ENCODE measurements at places on chromosomes 3 and 15. TPM values are rescaled to one million over a fixed set of nuclear protein-coding genes. Genes with fewer than 3 reads are reported as not detected.

DNA sequence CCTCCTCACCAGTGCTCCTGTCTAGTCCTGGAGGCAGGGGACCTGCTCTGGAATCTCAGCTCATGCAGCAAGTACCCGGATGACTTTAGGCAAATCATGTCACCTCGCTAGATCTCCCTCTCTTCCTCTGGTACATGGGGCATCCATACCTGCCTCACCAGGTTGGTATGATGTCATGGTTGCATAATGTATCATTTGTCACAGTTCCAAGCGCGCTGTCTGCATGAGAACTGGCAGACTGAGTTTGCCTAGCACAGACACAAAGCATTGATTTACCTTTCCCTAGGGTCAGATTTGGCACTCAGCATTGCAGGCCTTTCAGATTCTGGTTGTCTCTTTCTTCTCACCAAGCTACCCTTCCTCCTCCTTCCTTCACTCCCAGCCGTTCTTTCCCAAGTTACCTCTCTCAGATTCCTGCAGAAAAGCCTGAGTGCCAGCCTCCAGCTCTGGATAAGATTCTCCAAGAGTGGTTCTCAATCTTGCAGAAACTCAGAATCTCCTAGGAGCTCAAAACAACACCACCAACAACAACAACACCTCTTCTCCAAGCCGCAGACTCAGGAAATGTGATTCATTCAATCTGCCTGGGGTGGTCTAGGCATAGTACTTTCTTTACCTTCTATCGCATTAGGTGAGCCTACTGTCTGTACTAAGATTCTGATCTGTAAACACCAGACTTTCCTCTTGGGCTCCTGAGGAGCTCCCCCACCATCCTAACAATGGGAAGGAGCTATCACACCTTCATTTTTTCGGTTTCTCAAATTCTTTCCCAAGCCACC, 29.5 kb downstream of the FAM43A start:
- DNase-seq, result no peak

- no peak for DNase-seq
Observed at GRCh38 chr3:45647148-45647619, 42.0 kb upstream of the SACM1L start.

The LSMEM2 gene
- total RNA-seq, result 0.38 TPM

The LSAMP gene
- 34.6 TPM for total RNA-seq

- no peak for DNase-seq
Observed at GRCh38 chr15:44128443-44128842, 66.6 kb downstream of the FRMD5 start.

- DNase-seq, result no peak
Observed at GRCh38 chr3:133119176-133119575, 81.0 kb downstream of the TMEM108 start.

DNA sequence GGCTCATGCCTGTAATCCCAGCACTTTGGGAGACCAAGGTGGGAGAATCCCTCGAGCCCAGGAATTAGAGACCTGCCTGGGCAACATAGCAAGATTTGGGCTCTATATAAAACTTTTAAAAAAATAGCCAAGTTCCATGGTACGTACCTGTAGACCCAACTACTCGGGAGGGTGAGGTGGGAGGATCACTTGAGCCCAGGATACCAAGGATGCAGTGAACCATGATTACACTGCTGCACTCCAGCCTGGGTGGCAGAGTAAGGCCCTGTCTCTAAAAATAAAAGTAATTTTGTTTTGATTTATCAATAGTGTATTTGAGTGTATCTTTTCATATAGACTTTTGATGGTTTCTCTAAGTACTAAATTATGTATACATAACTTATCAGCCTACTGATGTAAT, 63.1 kb downstream of the LSM3 start:
- no peak for DNase-seq

DNA sequence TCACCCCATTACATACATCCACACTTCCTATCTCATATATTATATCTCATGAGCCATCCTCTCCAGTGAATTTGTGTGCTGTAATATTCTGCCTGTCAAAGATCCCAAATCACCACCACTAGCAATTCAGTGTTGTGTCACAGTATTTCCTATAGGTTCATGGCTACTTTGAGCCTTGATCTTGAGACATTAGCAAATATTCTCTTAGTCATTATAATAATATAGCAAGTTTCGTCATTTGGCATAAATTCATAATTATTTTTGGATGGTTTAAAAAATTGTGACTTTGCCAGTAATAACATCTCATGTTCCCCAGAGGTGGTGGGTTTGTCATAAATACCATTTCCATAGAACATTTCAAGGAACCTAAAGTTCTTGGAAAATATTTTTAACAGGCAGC, 47.7 kb downstream of the CMSS1 start:
- no peak for DNase-seq

GRCh38 chr15:98775498-98776230, 127.3 kb downstream of the IGF1R start:
- no peak for DNase-seq

GRCh38 chr15:75815811-75816719, 27.2 kb upstream of the UBE2Q2 start:
- no peak for DNase-seq

The SPESP1 gene
- total RNA-seq, result not detected

The CHST13 gene
- total RNA-seq, result not detected

DNA sequence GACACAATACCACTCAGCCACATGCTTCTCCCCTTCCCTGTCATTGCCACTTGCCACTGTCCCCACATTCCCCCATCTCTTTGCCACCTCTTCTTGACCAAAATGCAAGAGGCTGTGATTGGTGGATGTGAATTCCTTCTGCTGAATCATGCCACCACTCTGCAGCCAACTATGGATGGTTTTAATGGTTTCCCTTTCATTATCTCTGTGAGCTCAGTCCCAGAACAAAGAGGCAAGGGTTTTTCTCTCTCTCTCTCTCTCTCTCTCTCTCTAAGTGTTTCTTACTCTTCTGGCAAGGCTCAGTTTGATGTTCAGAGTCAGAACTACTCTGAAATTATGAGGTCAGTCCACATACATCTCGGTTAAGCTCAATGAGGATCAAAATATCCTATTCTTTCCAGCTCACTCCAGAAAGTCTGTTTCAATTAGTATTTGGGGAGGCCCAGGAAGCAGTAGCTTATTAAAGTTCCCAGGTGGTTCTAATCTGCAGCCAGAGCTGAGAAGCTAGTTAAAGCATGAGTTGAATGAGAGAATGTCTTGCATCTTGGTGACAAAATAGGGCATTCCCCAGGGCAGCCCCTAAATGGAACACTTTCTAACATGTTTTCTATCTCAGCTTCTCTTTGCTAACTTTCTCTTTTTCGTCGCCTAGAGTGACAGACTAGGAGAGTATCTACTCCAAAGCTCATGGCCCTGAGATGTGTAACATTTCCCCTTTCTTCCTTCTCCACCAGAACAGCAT, 8.5 kb upstream of the ILDR1 start:
- no peak for DNase-seq

The MYL3 gene
- 6.8 TPM for total RNA-seq

The FANCD2OS gene
- not detected for total RNA-seq

DNA sequence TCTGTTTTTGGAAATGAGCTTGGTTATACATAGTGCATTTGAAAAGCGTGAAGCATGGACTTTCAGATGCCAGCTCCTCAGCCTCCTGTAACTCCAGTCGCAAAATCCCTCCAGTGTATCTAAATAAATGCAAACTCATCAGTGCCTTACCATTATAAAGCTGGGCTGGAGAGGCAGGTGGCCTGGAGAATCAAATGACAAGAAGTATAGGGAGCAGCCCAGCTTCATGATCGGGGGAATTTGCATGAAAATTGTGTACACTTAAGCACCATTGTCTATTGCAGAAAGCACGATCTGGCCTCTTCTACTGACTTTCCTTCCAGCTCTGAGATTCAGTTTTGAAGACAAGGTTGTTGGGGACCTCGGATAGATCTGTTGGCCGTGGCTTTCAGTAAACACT, 71.7 kb downstream of the IGF1R start:
- DNase-seq, result no peak

DNA sequence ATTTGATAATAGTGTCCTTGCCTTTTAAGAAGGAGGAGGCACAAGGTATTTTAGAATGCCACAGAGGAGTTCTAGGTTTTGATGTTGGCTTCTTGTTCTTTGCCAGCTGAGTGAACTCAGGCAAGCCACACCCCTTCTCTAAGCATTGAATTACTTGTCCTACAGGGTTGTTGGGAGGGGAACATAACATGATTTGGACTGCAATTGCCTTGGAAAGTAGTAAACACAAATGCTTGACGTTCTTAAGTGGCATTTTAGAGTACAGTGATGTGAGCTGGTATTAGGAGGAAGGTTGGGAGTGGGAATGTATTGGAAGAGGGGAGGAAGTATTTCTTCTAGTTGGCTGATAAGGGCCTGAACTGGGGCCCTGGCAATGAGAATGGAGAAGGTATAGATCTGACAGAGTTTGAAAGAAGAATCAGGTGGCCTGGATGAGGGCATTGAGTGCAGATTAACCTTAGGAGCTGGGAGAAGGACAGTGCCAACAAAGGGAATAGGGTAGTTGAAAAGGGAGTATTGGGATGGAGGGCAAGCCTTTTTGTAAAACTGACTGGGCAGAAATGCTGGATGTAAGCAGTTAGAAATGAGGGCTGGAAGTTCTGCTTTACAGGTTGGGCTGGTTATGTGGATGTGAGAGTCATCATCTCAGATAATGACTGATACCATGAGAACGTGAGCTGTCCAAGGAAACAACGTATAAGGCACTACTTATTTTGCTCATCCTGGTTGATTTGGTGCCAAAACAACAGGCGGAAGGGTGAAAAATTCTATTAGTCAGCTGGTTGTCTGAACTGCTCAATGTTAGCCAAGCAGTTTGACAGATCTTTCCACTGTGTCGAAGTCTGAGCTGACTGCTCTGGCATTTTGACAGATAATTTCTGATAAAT, 16.7 kb downstream of the KAT2B start:
- no peak for DNase-seq

The DPPA2 gene
- 1.4 TPM for total RNA-seq

DNA sequence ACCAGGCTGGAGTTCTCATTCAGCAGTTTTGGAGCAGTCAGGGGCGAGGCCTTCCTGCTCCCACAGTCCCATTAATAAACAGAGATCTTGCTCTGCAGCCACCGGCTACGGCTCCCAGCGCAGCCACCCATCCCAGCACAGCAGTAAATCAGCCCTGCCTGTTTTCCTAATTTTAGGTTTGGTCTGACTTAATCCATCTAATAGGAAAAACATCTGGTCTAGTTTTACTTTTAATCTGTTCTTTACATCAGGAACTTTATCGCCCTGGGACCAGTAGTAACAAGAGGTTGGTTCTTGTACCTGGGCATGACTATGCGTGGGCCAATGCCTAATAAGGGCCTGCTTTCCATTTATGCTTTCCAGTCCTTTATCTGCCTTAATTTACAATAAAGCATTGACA, 264.0 kb upstream of the DPH6 start:
- no peak for DNase-seq

GRCh38 chr3:118973050-118973449, 61.6 kb downstream of the IGSF11 start:
- no peak for DNase-seq

DNA sequence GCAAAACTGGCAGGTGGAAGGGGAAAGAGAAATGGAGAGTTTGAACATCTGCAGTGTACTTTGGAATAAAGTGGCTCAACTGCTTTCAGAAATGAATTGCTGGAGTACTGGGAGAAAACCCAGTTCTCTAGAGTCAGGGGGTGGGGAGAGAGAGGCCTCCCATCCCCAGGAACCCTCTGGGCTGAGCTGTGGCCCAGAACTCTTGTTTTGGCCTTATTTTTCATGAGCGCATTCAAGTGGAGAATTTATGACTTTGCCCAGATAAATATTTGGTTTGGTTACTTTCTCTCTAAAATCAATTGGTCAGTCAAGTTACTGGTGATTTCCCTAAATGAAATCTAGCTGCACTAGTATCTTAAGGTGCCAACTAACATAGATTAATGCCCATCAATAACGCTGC, 28.7 kb upstream of the HACD2 start:
- DNase-seq, result no peak

The AP4E1 gene
- total RNA-seq, result 10.0 TPM

The TRIM69 gene
- total RNA-seq, result 17.5 TPM

DNA sequence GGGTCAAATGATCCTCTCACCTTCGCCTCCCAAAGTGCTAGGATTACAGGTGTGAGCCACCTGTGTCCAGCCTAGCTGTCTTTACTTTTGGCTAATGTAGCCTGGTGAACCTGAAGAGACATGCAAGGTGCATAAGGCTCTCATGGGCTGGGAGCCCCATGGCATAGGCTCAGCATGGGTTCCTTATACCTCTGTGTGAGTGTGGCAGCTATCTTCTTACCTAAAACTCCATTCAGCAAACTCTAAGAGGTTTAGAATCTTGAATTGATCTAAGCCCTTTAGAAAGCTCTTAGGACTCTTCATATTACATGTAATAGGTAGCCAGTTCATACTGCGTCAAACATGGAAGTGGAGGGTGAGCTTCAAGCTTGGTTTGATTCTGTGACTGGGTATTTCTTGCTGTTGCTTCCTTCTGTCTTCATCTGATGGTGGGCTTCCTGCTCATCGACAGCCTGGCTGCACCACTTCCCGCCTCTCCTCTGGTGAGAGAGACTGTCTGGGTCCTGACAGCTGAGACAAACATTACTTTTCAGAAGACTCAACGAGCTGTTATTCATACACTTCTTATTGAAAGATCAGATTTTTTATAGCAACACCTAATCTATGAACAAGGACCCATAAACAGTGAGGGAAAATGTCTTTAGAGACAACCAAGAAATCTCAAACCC, 19.2 kb upstream of the TKT start:
- no peak for DNase-seq

The NLGN1 gene
- total RNA-seq, result 3.7 TPM

DNA sequence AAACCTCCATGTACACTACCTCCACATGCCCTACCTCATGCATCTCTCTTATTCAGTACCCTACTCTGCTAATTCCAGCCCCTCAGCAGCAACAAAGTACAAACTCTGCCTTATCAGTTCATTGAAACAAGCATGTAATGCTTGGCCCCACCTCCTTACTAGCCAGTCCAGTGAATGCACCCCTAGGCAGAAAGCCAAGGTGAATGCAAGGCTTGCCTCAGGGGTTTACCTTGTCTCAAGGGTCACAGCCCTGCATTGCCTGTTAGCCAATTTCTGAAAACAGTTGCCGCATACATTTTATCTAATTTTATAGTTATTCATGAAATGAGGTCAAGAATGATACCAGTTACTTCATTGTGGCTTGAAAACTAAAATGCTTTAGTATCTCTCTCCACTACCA, 576.4 kb downstream of the FHIT start:
- DNase-seq, result no peak

The HHATL gene
- total RNA-seq, result not detected

GRCh38 chr3:81778678-81779182, 17.3 kb upstream of the GBE1 start:
- DNase-seq, result no peak

GRCh38 chr3:24640330-24640877, 145.8 kb upstream of the THRB start:
- DNase-seq, result no peak

- no peak for DNase-seq
Observed at GRCh38 chr3:141796081-141796888, 33.1 kb downstream of the GRK7 start.

Data from mesothelial cell of epicardium (in vitro differentiated cells).